Subcutaneous preadipocyte (primary cell): ENCODE measurements at places on chromosomes 12 and 14. TPM values are rescaled to one million over a fixed set of nuclear protein-coding genes. Genes with fewer than 3 reads are reported as not detected.

Gene HPD
- 0.39 and 1.5 TPM in 2 replicates for total RNA-seq

Gene P2RX7
- 0.59 and 1.8 TPM in 2 replicates for total RNA-seq

Gene MFAP5
- total RNA-seq, result 5.3 and 60.3 TPM in 2 replicates

Gene ZNF26
- 16.8 and 22.8 TPM in 2 replicates for total RNA-seq

Gene CMA1
- total RNA-seq, result not detected in 2 replicates

Gene CLEC1B
- not detected in 2 replicates for total RNA-seq

Gene DNM1L
- 78.6 and 87.4 TPM in 2 replicates for total RNA-seq

Gene KRT71
- not detected in 2 replicates for total RNA-seq

Gene UNC119B
- total RNA-seq, result 14.0 and 16.8 TPM in 2 replicates

Gene ZC2HC1C
- total RNA-seq, result 0.98 and 1.8 TPM in 2 replicates

Gene MGAT4C
- not detected in 2 replicates for total RNA-seq

Gene ESR2
- total RNA-seq, result under 0.01 TPM in 1 of 2 replicates, not detected in the other

Gene PLXNC1
- total RNA-seq, result 0.98 and 2.6 TPM in 2 replicates

Gene FGD4
- total RNA-seq, result 7.0 and 9.2 TPM in 2 replicates

Gene SLC25A47
- not detected in 2 replicates for total RNA-seq

Gene INHBC
- under 0.01 TPM in 1 of 2 replicates, not detected in the other for total RNA-seq

Gene MDGA2
- total RNA-seq, result not detected in 2 replicates

Gene KITLG
- 27.9 and 45.7 TPM in 2 replicates for total RNA-seq
